ENCODE measurements at places on chromosomes 12 and 14.

DNA sequence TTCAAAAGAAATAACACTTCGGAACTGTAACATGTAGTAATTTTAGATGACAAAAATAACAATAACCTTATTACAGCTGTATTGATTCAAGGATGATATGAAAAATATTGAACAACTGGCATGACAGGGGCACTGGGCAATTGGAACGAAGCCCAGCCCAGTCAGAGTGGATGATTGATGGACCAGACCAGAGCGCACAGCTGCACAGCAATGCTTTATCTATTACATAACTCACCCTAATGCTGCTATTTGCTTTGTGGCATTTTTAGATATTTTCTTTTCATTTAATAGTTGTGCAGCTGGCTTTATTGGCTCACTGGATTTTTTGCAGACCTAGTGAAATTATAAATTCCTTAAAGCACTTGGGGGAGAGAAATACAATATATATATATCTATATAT is 26.9 kb upstream of the FERMT2 start:
- DNase-seq: no peak

DNA sequence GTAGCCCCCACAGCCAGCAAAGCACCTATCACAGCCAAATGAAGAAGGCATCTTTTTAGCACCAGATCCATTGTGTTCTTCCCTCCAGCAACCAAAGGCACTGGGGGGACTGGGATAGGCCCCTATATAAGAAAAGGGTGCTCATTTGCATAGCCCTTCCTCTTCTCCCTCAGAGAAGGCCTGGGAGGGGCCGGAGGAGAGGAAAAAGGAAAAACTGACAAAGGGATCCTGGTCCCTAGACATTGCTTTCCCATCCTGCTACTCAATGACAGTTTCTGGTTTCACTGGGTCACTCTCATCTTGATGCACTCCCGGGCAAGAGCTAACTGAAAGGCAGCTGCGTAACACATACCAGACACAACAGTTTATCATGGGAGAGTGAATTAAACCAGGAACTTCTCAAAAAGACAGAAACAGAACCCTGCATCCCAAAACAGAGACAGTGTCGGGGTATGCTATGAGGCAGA is at the start of gene PMEL:
TSS of gene PMEL (minus strand) at position 102 of the 467 bp plus-strand sequence. CDS start at position 71, 31 bp downstream.
- DNase-seq: no peak

DNA sequence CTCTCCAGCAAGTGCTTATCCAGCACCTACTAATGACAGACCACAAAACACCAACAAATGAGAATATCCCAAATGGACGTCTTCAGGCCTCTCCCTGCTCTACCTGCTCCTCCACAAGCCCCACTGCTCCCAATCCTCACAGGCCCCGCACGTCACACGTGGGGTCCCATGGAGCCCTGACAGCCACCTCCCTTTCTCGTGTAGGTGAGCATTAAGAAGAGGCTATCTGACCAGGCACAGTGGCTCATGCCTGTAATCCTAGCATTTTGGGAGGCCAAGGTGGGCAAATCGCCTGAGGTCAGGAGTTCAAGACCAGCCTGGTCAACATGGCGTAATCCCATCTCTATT is 5.4 kb downstream of the RIMBP2 start:
- DNase-seq: no peak

- DNase-seq: no peak
Observed at GRCh38 chr12:109773384-109774011, 59.7 kb downstream of the TRPV4 start.

- DNase-seq: no peak
Observed at GRCh38 chr12:30219047-30219446, 435.3 kb upstream of the TMTC1 start.

DNA sequence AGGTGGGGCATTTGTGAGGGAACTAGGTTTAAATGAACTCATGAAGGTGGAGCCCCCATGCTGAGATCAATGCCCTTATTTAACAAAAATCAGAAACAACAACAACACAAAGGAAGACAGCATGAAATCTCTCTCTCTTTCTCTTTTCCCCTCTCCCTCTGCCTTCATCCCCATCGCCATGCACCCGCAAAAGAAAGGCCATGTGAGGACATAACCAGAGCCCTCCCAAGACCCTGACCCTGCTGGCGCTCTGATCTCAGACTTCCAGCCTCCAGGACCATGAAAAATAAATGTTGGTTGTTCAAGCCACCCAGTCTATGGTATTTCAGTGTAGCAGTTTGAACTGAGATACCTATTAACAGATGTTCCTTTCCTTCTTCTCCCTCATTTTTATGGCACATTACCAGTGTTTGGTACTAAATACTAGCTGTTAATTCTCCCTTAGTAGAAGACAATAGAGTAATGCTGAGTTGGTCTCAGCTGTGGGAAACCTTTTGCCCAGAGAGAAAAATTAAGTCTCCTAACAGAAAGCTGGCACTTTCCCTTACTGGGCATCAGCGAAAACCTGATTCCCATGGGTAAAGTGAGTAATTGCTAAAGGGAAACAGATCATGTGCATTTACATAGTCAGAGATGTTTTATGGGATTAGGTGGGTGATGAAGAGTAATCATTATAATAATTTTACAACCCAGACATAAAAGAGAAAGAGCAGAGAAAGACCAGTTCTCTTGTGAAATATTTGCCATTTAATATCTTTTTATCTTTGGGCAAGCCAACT is 264.0 kb upstream of the PLEKHG7 start:
- DNase-seq: no peak

DNA sequence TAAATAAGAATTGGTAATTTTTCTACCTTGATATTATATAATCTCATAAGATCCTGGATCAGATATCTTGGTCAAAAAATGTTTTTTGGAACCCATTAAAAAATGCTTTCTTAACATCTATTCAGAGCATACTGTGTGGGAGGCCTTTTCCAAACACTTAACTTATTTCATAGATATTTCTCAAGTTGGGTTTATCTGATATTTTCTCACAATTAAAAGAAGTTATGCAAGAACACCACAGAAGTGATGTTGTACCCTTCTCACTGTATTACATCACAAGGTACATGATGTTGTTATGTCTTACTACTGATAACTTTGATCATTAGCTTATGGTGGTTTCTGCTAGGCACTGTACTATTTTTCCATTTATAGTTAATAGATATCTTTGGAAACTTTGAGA is 23.4 kb upstream of the PRPF39 start:
- DNase-seq: no peak

- no peak for DNase-seq
Observed at GRCh38 chr12:69476276-69477017, 6.3 kb downstream of the FRS2 start.

- DNase-seq: no peak
Observed at GRCh38 chr12:42370013-42370412, 44.0 kb downstream of the PPHLN1 start.

DNA sequence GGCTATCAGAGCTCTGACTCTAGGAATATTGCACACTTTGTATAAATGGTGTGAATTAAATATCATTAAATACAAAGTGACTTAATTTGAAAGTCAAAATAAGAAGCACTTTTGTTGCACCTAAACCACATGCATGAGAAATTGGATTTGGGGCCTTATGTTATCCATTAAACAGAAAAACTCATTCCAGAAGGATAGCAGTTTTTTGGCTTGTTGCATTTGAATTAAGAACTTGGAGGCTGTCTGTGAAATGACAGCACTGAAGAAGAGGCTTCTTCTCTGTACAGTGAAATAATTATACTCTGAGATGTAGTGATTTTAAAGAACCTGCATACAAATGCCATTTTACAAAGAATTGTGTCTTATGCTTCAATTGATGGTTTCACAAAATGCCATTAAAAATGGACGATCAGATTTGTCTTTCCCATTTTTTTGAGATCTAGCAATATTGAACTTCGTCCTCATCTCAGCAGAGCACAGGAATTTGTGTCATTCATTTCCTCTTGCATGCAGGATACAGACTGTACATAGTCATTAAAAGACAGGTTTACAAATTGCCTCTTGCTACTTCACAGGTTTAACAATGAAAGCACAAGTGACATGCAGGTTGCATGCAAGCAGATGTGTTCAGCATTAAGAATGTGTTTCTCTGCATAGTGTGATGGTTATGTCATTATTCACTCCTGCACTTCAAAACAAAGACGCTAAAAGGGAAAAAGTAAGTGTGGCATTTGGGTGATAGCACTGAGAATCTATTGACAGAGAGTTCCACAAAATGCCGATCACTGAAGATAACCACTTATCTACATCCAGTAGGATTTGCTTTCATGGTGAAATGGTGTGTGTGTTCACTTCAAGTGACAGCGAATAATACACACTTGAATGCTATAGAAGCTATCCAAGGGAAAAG is 35.9 kb upstream of the PYGL start:
- no peak for DNase-seq

DNA sequence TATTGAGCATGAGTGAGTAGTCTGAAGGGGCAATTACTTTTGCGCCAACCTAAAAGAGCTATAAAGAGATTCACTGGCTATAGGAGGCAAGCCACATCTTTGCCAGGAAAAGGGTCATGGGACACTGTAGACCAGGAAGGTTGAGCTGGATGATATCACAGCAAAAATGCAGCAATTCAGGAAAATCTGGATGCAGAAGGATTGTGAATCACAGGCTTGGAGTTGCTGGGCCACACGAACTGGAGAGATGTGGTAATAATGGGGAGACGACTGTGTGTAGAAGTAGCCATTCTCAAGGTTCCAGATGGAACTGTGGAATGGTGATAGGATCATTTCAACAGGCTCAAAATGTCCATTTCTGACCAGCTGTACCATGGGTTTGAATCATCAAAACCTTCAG is 151.4 kb upstream of the DAAM1 start:
- DNase-seq: no peak

GRCh38 chr14:36582874-36583241 is 444 bp upstream of the NKX2-8 start:
- no peak for DNase-seq

DNA sequence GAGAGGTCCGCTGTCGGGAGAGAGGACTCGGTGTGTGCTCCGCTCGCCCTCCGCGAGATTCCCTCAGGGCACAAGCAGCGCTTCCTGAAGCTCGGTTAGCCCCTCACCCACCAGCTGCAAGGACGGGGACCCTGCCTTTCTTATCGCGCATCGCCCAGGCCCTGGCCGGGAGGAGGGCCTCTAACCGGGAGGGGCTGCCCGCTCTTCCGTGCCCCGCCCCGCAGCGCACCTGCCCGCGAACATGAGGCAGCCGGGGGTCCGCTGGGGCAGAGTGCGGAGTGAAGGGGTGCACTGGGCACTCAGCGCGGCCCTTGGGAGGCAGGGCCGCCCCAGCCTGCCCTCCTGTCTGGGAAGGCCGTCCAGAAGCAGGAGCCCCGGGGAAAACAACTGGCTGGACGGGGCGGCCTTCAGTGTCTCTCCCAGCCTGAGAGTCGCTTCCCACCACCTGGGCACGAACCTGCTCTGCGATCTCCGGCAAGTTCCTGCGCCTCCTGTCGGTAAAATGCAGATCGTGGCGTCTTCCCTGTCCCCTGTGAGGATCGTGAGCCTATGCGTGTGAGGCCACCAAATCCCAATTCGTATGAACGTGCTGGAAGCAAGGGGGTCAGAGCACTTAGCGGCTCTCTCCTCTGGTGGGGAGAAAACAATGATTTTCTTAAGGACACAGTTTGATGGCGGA is 28.0 kb upstream of the ADIPOR2 start:
- no peak for DNase-seq

GRCh38 chr12:45685680-45686079 is 43.8 kb upstream of the ARID2 start:
- no peak for DNase-seq

GRCh38 chr14:50062438-50063085 is 53.8 kb downstream of the VCPKMT start:
- DNase-seq: peak; percentile 73

Measured in activated naive CD8-positive, alpha-beta T cell treated with anti-CD3 and anti-CD28 coated beads, Interleukin-2, amount 50 U/mL, for 24 hours (primary cell).